ENCODE measurements at places on chromosomes 1 and 21.

DNA sequence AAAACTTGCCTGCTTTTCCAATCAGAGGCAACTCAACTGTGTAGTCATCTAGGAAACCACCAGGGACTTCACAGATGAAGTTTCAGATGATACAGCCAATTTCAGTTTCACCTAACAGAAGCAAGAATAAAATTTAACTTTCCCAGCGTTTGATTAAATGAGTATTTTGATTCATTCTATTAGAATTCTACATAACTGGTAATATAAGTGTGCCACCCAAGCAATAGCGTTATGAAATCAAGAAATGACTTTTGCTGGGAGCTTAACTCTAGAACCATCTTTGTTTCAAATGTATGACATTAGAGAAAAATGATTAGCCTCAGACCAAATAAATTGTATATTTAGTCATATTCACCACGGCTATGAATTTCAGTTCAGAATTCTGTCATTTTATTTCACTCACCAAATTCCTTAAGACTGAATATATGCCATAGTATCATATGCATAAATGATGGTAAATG is 239.3 kb downstream of the NRIP1 start:
- DNase-seq, result no peak

DNA sequence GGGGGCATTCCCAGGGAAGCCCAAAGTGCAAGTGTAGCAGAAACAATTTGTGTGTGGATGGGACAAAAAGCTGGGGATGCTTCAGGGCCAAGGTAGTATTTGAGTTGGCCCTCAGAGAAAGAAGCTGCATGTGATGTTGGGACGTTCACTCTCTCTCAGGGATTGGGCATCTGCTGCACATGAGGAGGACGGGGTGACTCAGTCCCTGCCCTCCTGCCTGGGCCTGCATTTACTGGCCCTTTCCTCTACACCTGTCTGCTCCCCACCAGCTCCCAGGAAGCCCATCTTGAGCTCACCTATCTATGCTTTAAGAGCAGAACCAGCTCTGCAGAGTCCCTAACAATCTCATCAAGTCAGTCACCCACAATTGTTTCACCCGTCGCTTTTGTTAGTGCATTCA is 23.5 kb upstream of the MPZL1 start:
- no peak for DNase-seq

- DNase-seq, result no peak
Measured at GRCh38 chr1:151314137-151314875, 12.9 kb downstream of the PI4KB start.

- DNase-seq, result no peak
Measured at GRCh38 chr1:110223581-110223980, 13.5 kb downstream of the KCNC4 start.

- no peak for DNase-seq
Measured at GRCh38 chr1:167450843-167451242, 67.5 kb downstream of the CD247 start.

GRCh38 chr1:81270051-81270450 is 530.7 kb upstream of the ADGRL2 start:
- no peak for DNase-seq

- no peak for DNase-seq
Measured at GRCh38 chr1:241614144-241614543, 26.0 kb downstream of the CHML start.

- no peak for DNase-seq
Measured at GRCh38 chr1:220521778-220522177, 6.2 kb upstream of the MARK1 start.

- DNase-seq, result no peak
Measured at GRCh38 chr1:8844501-8845006, 27.1 kb upstream of the RERE start.

GRCh38 chr1:9764550-9764949 is 59.2 kb downstream of the CLSTN1 start:
- peak; percentile 23 for DNase-seq

GRCh38 chr1:203402629-203403337 is 51.9 kb upstream of the FMOD start:
- DNase-seq, result peak; percentile 74

DNA sequence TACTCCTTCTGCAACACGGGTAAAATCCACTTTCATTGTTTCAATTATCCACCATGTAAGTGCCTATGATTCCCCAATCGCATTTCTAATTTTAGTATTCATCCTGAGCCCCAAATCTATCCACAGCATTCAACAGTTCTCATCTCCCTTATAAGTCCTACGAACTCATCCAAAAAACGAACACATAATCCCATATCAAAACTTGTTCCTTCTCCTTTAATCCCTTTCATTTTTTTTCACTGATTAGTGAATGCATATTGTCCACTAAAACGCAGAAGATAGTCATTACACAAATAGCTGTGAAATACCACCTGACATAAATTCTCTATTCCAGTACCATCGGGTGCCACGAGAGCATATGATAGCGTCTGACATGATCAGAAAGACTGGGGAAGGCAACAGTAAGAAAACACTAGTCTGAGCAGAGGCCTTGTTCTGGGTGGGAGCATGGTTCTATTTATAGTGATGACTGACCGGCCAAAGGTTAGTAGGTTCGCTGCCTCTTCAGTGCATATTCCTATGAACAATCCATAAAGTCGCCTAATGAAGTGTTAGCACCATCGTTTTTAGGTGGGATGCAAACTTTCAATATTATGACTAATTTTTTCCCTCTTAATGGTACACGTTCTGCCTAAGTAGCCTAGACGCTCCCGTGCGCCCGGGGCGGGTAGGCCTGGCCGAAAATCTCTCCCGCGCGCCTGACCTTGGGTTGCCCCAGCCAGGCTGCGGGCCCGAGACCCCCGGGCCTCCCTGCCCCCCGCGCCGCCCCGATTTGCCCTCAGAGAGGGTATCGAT is 648 bp downstream of the ATP5PF start:
- peak; percentile 75 for DNase-seq

DNA sequence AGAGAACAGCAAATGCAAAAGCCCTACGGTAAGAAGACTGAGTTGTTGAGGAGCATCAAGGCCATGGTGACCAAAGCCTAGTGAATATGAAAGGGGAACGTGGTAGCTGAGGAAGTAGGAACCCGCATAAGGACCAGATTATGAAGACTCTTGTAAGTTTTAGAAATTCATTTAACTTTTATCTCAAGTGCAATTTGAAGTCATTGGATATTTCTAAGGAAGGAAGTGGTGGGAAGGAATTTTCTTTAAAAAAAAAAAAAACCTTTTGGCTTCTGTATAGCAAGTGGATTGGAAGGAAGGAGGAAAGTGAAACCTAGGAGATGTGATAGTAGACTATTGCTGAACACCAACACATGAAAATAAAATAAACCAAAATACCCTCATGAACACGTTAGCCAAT is 119.0 kb downstream of the TNFSF18 start:
- DNase-seq, result peak; percentile 10

- DNase-seq, result no peak
Measured at GRCh38 chr1:64197076-64197475, 6.3 kb upstream of the UBE2U start.

DNA sequence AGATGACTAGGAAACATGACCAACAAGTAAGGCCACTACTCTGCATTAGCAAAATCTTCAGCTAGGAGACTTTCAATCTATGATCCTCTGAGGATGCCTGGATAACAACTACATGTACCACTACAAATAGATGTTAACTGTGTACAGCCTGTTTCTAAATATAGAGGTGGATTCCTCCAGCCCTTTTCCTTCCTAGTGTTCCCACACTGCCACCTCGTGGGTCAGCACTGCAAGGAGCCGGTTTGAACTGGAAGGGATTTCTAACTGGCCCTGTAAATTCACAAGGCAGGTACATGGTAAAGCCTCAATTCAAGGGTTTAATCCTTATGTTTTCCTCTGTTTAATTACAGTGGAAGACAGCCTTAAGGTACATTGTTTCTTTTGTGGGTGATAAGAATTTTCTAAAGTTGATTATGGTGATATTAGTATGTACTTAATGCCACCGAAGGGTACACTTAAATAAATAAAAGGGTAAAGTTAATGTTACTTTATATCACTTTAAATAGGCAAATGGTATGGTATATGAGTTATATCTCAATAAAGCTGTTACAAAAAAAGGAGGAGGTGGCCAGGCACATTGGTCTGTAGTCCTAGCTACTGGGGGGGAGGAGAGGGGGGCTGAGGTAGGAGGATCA is 14.4 kb downstream of the SMYD3 start:
- peak; percentile 73 for DNase-seq

DNA sequence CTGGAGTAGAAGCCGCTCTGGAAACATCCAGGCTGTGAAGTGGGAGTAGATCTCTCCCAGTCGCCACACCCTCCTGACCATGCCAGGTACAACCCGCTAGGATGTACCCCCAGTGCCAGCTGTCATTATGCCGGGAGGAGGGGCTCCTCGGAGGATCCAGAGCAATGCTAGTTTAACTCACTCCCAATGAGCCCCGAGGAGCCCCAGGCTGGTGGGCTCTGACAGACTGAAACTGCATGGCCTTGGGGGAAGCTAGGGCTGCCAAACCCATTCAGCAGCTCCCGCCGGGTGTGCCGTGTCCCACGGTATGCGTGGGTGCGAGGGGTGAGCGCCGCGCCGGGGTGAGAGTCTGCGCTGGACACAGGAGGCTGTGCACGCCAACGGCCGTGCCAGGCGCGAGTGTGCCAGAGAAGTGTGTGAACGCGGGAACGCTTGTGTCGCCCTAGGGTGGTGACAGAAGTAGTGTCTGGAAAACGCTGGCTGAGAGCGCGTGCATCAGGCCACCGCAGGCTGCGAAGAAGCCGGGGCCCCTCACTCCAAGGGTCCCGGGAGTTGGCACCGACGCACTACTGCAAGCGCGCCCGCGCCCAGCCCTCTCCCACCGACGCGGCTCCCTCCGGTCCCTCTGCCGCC is 177.1 kb upstream of the EDN2 start:
- DNase-seq, result peak; percentile 65

- no peak for DNase-seq
Measured at GRCh38 chr1:46806196-46807020, 7.6 kb downstream of the CYP4B1 start.

DNA sequence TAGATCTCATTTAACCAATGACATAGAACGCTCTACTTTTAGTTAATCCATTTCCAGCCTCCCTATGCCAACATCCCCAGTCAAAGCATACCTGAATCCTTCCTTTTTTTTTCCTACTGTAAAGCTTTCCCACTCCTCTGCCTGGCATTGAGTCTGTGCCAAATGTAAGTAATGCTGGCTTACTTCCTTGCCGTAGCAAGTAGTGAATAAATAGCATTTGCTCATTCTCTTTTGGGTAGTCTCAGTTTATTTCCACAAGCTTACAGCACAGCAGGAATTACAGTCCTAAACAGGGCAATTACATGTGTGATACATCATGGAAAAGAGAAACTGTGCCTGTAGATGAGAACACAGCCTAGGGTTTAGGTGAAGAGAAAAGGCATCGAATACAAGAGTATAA is 352.6 kb upstream of the NEGR1 start:
- no peak for DNase-seq

DNA sequence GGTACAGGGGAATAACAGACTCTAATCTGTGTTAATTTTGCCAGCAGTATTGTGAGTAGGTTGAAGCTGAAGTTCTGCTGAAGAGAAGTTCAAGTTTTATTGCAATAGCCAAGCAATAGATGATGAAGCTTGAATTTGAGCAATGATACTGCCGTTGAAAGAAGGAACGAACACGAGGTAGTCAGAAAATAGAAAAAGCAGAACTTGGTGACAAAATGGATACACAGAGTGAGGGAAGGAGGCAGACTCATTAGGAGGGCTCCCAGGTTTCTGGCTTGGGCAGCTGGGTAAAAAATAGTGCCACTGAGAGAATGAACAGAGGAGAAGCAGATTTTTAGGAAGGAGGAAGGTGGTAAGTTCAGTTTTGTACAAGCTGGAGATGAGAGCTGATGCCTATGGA is 22.3 kb upstream of the AGO1 start:
- DNase-seq, result peak; percentile 85

DNA sequence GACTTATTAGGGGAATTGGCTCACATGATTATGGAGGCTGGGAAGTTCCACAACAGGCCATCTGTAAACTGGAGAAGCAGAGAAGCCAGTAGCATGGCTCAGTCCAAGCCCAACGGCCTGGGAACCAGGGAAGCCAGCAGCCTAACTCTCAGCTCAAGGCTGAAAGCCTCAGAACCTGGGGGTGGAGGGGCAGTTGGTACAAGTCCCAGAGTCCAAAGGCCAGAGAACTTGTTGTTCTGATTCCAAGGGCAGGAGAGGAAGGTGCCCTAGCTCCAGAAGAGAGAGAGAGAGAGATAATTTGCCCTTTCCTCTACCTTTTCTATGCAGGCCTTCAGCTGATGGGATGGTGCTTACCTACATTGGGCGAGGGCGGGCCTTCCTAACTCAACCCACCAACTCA is 55.3 kb downstream of the MAN1C1 start:
- DNase-seq, result no peak

GRCh38 chr21:25214676-25215075 is 392.6 kb downstream of the MRPL39 start:
- DNase-seq, result no peak

GRCh38 chr1:183365676-183366075 is 52.5 kb downstream of the NMNAT2 start:
- DNase-seq, result no peak

GRCh38 chr1:157090196-157090647 is 9.4 kb downstream of the ETV3L start:
- DNase-seq, result peak; percentile 95

GRCh38 chr1:18486195-18486594 is 5.5 kb downstream of the KLHDC7A start:
- no peak for DNase-seq

DNA sequence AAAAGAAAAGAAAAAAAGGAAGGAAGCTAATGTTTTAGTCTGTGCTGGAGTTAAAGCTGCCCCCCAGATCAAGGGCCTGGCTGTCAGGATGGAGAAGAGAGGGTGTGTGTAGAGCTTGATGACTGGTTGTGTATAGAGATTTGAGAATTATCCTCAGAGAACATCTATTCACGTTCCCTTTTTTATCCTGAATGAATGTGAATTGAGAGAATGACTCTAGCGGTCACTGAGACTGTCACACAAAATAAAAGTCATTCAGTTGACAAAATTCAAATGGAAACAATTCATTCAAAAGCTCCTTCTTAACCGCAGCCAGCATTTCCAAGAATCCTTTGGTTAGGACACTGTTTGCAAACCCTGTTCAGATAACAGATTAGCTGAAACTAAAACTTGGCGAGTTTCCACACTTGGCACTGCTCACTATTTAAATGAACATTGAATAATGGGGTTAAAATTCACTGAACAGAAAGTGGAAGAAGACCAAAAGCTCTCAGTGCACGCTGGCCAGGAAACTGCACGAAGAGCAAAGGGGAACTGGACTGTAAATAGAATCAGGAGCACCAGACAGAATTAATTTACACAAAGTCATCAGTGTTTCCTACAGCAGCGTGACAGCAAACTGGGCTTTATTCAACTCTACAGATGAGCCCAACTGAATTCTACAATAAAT is 13.6 kb upstream of the FAM89A start:
- peak; percentile 79 for DNase-seq

DNA sequence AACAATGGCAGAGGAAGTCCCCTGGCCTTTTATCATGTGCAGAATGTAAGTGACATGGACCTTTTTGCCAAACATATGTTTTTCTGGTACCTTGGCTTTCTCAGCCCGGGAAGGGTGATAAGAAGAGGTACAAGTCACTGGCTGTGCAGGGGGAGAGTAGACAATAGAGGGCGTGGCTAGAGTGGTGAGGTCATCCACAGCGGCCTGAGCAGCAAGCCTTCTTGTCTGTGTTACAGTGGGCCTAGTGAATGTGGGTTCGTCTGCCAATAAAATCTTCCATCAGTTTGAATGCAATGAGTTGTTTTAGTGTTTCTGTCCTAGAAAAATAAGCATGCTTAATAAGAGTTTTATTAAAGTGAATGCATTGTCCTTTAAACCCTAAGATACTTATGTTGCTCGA is 59.0 kb upstream of the PGD start:
- no peak for DNase-seq

GRCh38 chr1:212981025-212981495 is 30.7 kb downstream of the VASH2 start:
- no peak for DNase-seq
